Kidney epithelial cell (primary cell): ENCODE measurements at places on chromosomes 3 and 15. TPM values are rescaled to one million over a fixed set of nuclear protein-coding genes. Genes with fewer than 3 reads are reported as not detected.

Gene LRRC31
- not detected in 2 replicates for total RNA-seq

Gene DUOX1
- total RNA-seq, result 4.1 and 6.6 TPM in 2 replicates

Gene P4HTM
- total RNA-seq, result 29.0 and 43.2 TPM in 2 replicates

Gene KCNAB1
- not detected in 2 replicates for total RNA-seq

Gene CLDN18
- total RNA-seq, result not detected in 2 replicates

Gene C3orf85
- not detected in 2 replicates for total RNA-seq

Gene FBXW12
- total RNA-seq, result 0.46 TPM in 1 of 2 replicates, not detected in the other

Gene DPPA4
- not detected in 2 replicates for total RNA-seq

Gene DVL3
- total RNA-seq, result 51.7 and 61.6 TPM in 2 replicates

Gene CD200R1
- not detected in 2 replicates for total RNA-seq

Gene QTRT2
- total RNA-seq, result 23.4 and 30.1 TPM in 2 replicates

Gene NKTR
- total RNA-seq, result 29.8 and 34.9 TPM in 2 replicates

Gene TRPM1
- 1.2 TPM in 1 of 2 replicates, not detected in the other for total RNA-seq
